ENCODE measurements at places on chromosomes 3 and 15.

DNA sequence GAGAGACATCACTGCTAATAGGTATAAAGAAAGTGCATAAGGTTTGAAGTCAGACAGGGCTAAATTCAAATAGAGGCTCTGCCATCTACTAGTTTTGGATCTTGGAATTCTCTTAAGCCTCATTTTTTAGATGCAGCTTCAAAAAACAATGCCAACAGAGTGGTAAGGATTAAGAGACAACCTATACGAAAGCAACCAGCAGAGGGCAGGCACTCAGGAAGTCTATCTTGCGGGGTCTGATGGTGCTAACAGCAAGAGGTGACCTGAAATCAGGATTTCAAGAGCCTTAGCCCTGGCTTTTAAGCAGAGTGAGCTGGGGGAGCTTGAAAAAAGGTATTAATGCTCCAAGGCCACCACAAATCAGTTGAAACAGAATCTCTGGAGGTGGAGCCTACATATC, 40.7 kb downstream of the LDHAL6B start:
- DNase-seq: no peak

DNA sequence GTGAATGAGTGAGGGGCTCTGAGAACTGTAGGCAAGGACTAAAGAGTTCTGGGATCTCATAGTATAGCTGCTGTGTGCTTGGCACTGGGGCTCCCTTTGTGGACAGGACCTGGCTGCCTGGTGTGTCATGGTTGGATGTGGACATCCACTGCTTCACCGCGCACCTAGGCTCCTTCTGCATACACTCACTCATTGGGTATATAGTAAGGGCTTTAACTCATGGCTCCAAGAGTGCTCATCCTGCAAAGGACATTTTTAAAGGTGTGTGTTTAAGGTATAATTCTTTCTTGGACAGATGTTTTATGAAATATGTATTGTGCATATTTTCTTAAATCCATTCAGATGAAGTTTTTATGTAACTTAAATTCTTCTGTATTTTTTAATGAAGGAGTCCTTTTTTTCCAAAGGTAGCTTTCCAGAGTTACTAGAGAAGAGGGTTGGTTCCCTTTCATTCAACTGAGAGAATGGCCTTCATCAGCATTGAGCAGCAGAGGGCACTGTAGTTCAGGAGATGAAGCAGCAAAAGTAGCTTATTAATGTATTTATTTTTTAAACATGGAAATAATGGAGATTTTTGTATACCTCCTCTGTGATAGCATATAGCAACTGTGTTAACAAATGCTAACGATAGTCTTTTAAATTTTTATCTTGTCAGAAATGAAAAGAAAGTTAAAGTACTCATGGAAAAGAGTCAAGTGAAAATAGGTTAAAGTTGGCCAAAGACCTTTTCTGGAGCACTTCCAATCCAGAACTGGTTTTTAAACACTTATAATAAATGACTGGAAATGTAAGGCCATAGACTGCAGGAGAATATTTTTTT, 25.2 kb downstream of the OXNAD1 start:
- DNase-seq: no peak

GRCh38 chr3:14804835-14805780, 13.7 kb upstream of the FGD5 start:
- DNase-seq: peak; percentile 50

DNA sequence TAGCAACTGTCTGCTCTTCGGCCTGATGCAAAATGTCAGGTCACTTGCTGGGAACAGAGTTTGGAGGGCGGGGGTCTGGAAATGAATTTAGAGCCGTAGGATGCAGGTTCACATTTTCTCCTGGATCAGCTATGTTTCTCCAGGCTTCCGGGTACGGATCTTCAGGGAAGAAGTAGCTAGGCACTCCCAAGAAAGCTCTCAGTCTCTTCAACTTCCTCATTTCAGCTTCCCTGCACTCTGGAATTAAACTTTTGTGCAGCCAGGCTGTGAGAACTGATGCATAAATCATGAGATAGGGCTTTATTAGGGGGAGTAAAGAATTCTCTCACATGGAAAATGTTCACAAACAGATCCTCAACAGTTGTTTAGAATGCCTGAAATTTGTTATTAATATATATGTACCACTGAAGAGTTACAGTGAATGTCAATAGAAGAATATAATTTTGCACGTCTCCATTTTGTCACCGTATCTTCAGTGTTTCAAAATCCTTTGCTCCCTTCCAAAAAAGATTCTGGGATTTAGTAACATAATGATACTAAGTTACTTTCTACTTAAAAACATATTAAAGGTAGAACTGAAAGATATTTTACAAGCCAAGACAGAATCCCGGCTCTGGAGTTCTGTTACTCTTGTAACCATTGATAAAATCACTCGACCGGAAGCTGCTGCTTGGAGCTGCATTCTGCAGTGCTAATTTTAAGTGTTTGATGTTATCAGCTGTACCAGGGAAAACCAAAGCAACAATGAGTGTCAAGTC, 178.5 kb upstream of the P2RY1 start:
- no peak for DNase-seq

- no peak for DNase-seq
Measured at GRCh38 chr3:155753038-155753639, 8.3 kb upstream of the PLCH1 start.

- DNase-seq: no peak
Measured at GRCh38 chr3:123141276-123141675, 60.5 kb upstream of the SEC22A start.

DNA sequence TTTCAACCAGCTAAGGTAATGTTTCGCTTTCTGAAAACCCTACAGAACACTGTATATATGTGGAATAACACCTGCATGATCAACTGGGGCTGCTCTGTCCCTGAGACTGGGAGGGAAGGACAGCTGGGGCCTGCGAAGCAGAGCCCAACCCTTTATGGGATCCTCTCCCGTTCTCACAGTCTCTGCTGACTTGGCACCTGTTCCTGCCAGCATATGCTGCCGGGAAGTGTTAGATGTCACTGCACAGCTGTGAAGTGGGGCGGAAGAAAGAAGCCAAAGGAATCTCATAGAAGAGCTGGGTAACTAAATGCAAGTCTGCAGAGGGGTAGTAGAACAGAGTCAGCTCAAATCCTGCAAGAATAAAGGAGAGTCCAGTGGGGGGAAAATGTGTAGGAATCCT, 29.6 kb downstream of the LRRC3B start:
- DNase-seq: peak; percentile 79
